ENCODE measurements at places on chromosomes 1 and 21. TPM values are rescaled to one million over a fixed set of nuclear protein-coding genes. Genes with fewer than 3 reads are reported as not detected.

DNA sequence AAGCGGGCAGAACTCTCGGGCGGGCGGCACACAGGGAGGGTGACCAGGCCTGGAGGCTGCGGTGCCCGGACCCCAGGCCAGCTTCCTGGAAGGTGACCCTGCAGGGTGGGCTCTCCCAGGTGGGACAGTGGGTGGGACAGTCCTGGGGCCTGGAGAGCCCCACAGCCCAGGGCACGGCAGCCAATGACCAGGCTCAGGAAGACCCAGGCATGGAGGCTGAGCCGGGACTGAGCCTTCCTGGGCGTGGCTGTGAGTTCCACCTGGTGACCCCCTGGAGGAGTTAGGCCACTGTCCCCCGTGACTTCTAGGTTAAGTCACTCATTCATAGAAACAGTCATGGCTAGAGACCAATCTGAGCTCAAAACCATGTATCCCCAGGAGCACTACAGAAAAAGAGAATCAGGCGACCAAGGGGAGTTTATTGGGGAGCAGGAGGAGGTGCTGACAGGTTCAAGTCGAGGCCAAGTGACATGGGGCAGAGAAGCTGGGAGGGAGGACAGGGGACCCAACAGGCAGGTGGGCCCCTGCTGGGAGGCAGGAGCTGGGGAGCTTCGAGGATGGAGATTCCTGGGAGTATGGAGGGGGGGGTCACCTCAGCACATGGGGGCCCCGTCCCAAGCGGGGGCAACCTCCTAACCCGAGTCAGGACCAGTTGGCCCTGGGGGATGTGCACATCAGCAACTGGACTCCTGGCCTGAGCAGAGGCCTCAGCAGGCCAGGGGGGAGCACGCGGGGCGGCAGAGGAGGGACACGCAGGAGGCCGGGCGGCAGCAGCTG lies 1.2 kb downstream of the KRTAP10-5 start:
- DNase-seq, result no peak

DNA sequence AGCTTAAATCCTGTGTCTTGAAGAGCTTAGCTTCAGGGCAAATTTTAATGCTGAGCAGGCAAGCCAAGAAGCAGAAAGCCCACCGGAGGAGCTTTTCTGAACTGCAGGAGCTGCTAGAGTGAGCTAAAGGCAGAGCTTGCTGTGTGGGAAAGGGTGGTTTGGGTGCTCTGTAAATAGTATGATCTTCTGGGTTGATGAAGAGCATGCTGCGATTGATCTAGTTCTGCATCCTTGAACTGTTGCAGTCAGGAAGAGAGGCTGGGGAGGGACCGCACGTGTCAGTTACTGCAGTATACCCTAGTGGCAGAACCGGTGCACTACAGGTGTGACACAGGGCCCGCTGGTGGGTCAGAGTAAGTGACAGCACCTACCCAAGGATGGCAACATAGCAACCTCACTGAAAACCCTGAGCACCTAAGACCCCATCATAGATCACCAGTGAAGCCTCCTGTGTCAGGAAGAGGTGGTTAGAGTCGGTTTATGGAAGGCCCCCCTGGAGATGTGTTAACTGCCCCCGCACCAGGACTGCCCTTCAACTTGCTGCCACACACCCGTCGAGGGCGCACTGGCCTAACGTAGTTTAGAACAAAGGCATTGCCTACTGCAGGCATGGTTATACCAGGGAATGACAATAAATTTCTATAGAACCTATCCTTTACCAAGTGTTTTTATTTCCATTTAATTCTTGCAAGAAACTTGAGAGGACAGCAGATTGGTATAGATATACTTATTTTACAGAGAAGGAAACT lies 146.0 kb upstream of the KIAA0040 start:
- DNase-seq, result peak; percentile 10

GRCh38 chr1:230849451-230850224 lies 18.7 kb downstream of the C1orf198 start:
- DNase-seq, result peak; percentile 93

DNA sequence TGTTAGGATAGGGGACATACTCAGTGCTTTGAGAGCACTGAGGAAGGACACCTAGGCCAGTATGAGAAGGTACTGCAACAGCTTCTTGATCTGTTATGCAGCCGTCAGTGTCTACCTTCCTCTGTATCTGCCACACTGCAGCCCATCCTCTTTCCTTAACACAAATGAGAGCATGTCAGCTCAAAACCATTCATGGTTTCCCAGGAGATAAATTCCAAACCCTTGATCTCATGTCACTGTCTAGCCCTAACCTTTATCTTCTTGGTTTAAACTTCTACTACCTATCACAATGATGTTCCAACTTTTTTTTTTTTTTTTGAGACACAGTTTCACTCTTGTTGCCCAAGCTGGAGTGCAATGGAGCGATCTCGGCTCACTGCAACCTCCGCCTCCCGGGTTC lies 1.4 kb downstream of the ZMYND12 start:
- DNase-seq, result no peak

GRCh38 chr1:44644806-44645205 lies 29.5 kb downstream of the TMEM53 start:
- DNase-seq, result no peak

GRCh38 chr1:165753934-165754333 lies 14.7 kb downstream of the TMCO1 start:
- DNase-seq, result no peak

- no peak for DNase-seq
Observed at GRCh38 chr1:175078629-175079028, 11.0 kb downstream of the TNN start.

DNA sequence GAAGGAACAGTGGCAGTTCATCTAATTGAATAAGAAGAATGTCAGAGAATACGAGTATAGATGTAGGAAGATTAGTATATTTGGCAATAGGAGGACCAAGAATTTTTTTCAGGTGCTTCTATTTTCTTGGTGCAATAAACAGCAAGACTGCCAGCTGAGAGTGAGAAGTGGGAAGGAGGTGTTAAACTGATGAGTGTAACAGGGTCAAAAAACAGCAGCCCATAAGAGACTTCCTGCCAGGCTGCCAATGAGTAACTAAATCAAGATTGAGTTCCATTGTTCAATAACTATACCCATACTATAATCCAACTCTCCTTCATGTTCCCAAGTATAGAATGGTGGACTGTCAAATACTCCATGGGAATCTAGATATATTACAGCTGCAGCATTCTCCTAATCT lies 28.7 kb downstream of the LYST start:
- no peak for DNase-seq

DNA sequence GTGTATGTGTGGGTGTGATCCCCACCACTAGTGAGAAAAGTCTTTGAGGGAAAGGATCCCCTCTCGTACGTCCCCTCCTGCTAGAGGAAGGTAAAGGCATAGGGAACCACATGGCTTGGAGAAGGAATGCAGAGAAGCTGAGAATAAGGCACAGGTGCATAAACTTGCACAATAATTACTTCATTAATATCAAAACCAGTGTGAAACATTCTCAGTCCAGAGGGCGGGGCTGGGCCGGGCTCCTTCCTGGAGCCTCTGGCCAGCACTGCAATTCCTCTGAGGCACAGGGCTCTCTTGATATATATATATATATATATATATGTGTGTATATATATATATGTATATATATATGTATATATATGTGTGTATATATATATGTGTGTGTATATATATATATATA lies 162.6 kb downstream of the TSEN15 start:
- DNase-seq, result no peak

DNA sequence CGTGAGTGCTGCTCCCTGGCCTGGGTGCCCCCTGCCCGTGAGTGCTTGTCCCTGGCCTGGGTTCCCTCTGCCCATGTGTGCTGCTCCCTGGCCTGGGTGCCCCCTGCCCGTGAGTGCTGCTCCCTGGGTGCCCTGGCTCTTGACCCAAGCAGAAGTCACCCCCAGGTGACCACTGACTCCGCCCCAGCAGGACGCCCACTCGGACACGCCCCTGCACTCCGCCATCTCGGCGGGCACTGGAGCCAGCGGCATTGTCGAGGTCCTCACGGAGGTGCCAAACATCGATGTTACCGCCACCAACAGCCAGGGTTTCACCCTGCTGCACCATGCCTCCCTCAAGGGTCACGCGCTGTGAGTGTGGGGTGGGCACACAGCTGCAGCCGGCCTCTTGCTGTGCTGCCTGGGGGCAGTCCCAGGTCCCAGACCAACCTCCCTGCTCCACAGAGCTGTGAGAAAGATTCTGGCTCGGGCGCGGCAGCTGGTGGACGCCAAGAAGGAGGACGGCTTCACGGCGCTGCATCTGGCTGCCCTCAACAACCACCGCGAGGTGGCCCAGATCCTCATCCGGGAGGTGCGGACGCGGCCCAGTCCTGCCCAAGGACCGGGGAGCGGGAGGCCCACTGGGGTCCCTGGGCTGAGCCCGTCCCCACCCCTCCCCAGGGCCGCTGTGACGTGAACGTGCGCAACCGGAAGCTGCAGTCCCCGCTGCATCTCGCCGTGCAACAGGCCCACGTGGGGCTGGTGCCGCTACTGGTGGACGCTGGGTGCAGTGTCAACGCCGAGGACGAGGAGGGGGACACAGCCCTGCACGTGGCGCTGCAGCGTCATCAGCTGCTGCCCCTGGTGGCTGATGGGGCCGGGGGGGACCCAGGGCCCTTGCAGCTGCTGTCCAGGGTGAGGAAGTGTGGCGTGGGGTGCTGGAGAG lies 3.9 kb upstream of the MMP23B start:
- no peak for DNase-seq

DNA sequence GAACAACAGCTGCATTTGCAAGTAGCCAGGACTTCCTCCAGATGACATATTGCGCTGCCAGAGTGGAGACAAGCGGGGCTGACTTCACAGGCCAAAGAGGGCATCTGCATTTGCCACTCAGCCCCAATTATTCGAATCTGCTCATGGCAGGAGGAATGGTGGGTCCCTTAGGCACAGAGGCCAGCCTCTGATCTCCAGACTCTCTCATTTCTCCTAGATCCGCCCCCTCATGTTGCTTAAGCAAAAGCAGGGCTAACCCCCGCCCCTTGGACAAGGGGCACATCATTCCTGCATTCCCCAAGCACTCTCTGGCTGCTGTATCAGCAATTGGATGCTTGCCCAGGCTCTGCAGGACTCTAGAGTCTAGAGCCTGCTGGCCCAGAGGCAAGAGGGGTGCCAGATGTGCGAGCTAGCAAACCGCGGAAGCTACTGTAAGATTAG lies 262.4 kb downstream of the ST6GALNAC3 start:
- DNase-seq, result no peak

DNA sequence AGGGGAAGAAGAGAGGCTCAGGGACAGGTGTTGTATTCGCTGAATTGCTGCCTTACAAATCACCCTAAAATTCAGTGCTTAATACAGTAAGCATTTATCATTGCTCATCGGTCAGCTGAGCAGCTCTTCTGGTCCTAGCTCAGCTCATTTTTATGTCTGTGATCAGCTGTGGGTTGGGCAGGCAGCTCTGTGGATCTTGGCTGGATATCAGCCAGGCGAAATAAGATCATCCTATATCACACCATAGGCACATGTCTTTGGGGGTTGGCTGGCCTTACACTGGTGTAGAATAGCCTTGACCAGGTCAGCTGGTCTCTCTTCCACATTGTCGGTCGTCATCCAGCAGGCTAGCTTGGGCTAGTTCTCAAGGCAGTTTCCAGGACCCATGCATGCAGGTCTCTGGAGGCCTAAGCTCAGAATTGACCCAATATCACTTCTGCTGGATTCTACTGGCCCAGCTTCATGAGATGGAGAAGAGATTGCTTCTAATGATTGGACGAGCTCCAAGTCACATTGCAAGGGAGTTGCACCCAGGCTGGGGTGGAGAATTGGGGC lies 448.6 kb downstream of the KIF26B start:
- DNase-seq, result no peak

DNA sequence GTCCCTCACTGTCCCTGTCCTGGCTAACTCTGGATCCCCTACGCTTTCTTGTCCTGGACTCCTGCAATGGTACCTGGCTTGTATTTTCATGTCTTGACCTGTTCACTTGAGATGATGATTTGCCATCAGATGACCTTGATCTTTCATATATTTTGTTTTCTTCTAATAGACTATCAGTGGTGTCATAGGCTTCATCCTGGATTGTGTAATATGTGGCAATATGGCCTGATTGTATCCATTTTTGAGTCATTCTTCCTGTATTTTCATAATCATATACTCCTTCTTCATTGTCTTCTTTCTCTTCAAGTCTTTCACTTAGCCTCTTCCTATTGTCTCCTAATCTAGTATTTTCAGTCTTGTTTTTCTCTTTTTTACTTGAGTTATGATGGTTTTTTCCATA lies 11.1 kb downstream of the FLG start:
- no peak for DNase-seq

- peak; percentile 78 for DNase-seq
Observed at GRCh38 chr21:31173881-31174555, 135.7 kb upstream of the KRTAP19-8 start.

- DNase-seq, result peak; percentile 81
Observed at GRCh38 chr1:15352128-15352957, 57.3 kb upstream of the EFHD2 start.

DNA sequence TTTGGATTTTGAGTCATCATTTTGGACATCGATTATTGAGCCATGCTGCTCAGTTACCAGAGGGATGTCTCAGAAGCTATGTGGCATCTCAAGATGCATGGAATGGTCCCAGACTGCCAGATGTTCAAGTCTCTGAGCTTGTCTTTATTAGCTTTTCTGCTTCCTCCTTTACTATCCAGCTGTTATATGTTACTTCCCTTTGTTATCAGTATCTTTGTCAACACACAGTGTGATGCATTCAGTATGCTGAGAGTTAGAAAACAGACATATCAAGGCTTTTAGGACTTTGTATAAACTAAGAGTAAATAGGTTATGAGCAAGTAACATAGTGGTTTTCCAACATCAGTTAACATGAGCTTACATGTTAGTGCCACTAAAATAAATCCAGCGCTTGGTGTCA lies 474.5 kb downstream of the DSCAM start:
- DNase-seq, result no peak

- DNase-seq, result no peak
Observed at GRCh38 chr1:212281590-212281989, 3.6 kb upstream of the PPP2R5A start.

DNA sequence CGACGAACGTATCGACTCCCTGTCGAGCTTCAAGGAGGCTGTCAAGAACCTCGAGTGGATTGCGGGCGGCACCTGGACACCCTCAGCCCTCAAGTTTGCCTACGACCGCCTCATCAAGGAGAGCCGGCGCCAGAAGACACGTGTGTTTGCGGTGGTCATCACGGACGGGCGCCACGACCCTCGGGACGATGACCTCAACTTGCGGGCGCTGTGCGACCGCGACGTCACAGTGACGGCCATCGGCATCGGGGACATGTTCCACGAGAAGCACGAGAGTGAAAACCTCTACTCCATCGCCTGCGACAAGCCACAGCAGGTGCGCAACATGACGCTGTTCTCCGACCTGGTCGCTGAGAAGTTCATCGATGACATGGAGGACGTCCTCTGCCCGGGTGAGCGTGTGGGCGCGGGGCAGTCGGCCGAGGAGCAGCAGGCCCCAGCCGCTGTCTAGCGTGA lies 28.0 kb downstream of the COL6A2 start:
- no peak for DNase-seq

- no peak for DNase-seq
Observed at GRCh38 chr21:19124691-19125090, 721.1 kb upstream of the TMPRSS15 start.

GRCh38 chr1:19361611-19362147 lies 49.6 kb downstream of the SLC66A1 start:
- no peak for DNase-seq

TNFRSF14 gene
- polyA plus RNA-seq, result 62.5 TPM

BCL10 gene
- 21.5 TPM for polyA plus RNA-seq

CRTC2 gene
- 47.5 TPM for polyA plus RNA-seq

RAB3B gene
- 4.1 TPM for polyA plus RNA-seq

HORMAD1 gene
- not detected for polyA plus RNA-seq

GUCA2A gene
- not detected for polyA plus RNA-seq

PODN gene
- polyA plus RNA-seq, result 1.3 TPM
